ENCODE measurements at places on chromosomes 5 and 9.

GRCh38 chr5:141475625-141476131 lies at the start of gene PCDHGC3:
PCDHGC3 (plus strand) TSS chr5:141475966; CDS start chr5:141476117, 151 bp downstream.
- peak; percentile 95 for DNase-seq

- no peak for DNase-seq
Observed at GRCh38 chr5:63727583-63727982, 234.7 kb downstream of the HTR1A start.

GRCh38 chr5:8291641-8292040 lies 422.7 kb downstream of the MTRR start:
- no peak for DNase-seq

DNA sequence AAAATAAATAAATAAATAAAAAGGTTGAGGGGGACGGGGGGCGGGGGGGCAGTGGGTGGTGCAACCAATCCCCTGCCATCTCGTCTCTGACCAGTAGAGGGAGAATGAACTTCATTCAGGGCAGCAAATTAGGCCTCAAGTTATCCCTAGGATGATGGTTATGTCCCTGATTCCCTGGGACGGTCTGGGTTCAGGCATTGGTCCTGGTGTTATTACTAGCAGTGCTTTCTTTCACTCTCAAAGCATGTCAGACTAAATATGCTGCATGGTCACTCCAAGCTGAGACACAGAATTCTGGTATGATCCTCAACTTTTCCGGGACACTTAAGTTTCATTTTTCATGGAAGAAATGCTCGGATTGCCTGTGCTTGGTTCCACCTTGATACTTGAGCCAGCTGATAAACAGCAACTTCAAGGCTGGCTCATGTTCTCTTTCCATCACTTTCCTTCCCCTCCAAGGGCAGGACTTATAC lies 59.4 kb downstream of the DAP start:
- DNase-seq = peak; percentile 70

- DNase-seq = no peak
Observed at GRCh38 chr5:175866377-175866907, 4.9 kb upstream of the CPLX2 start.

DNA sequence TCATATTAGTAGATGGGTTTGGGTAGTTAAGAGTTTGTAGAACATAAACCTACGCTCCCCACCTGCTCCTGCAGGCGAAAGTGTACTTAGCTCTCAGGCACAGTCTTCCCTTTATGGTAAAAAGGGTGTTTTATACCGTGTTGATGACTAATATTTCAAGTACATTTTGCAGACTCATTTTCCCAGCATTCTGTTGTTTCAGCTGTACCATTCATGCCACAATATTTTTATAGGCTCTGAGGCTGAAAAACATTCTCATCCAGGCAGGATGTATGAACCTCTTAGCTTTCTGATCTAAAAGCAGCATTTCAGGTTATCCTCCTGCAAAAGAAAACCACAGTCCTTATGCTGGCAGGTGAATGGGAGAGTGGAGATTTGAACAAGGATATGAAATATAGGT lies 231.4 kb downstream of the NR2F1-AS1 start:
- peak; percentile 80 for DNase-seq

DNA sequence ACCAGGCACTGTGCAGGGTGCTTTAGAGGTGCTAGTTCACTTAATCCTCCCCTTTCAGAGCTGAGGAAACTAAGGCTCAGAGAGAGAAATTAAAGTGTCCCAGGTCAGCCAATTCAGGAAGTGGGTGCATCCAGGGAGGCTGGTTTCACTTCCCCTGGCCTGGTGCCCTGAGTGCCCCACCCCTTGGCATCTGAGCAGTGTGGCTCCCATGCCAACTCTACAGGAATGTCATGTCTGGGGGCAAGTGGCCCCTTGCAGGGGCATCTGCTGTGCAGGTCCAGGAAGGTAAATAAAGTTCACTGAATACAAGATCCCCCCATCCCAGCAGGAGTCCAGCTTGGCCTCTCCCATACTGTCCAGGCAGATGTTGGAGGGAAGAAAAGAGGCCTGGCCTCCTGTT lies 4.4 kb upstream of the N4BP3 start:
- no peak for DNase-seq

DNA sequence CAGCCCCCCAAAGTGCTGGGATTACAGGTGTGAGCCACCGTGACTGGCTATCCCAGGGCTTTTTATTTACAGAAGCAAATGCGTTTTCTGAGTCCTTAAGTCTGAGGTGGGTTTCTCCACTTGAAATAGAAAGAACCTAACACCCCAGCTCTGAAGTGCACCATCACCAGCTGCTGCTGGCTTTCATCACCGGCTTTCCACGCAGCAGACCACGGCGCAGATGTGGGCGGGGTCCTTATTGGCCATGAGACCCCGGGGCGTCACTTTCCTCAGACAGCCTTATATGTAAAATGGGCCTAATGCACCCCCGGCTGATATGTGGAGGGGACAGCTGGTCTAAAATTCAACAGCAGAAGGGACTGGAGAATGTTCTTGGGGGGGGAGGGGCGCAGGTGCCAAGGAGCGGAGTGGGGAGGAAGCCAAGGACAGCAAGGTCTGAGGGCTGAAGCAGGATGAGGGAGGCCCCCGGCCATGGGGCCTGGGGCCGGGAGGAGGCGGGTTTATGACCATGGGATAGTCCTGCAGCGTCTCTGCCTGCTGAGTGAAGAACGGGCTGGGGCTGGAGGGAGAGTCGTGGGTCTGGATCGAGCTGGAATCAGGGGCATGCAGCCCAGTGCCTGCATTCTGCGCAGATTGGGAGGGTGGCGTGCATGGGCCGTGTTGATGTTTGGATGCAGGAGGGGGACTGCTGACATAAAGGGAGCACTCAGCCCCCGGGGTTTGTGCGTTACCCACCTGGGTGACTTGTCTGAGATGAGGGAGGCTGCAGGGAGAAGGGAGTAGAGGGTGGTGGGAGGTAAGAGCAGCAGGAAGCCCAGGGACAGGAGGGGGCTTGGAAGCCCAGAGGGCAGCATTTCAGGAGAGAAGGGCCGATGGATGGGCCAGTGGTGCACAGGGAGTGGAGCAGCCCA lies 30.2 kb downstream of the RASGEF1C start:
- DNase-seq = no peak

Data from fibroblast of mammary gland (primary cell).